ENCODE measurements at places on chromosomes 6 and 20.

DNA sequence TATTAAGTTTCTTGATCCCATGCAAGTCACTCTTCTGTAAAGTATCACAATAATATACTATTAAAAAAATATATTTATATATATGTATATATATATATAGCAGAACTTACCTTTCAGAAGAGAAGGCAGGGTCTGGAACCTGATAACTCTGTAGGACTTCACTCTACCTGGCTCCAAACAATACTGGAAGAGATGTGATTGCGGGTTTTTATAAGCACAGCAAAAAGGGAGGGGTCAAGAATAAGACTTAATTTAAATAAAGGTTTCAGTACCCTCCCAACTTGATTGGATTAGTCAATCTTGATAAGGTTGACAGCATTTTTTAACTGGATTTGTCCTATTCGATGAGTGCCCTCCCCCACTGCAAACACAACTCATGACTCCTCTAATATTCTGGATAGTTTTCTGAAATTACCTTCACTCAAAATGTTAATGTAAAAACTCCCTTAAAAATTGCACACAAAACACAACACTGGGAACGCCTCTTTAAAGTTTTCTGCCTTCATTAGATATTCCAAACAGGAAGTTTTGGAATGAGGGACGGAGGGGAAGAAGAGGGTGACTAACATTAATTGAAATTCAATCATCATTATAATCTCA, 4.0 kb upstream of the ZNF217 start:
- no peak for DNase-seq

- DNase-seq = no peak
Measured at GRCh38 chr6:5059036-5059896, 25.9 kb upstream of the PPP1R3G start.

DNA sequence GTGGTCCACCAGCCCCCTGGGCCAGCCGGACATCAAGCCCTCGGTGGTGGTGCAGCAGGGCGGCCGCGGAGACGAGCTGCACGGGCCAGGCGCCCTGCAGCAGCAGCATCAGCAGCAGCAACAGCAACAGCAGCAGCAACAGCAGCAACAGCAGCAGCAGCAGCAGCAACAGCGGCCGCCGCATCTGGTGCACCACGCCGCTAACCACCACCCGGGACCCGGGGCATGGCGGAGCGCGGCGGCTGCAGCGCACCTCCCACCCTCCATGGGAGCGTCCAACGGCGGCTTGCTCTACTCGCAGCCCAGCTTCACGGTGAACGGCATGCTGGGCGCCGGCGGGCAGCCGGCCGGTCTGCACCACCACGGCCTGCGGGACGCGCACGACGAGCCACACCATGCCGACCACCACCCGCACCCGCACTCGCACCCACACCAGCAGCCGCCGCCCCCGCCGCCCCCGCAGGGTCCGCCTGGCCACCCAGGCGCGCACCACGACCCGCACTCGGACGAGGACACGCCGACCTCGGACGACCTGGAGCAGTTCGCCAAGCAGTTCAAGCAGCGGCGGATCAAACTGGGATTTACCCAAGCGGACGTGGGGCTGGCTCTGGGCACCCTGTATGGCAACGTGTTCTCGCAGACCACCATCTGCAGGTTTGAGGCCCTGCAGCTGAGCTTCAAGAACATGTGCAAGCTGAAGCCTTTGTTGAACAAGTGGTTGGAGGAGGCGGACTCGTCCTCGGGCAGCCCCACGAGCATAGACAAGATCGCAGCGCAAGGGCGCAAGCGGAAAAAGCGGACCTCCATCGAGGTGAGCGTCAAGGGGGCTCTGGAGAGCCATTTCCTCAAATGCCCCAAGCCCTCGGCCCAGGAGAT, 1.0 kb downstream of the POU3F2 start:
- no peak for DNase-seq

GRCh38 chr20:55160037-55160436, 684.6 kb downstream of the DOK5 start:
- no peak for DNase-seq

DNA sequence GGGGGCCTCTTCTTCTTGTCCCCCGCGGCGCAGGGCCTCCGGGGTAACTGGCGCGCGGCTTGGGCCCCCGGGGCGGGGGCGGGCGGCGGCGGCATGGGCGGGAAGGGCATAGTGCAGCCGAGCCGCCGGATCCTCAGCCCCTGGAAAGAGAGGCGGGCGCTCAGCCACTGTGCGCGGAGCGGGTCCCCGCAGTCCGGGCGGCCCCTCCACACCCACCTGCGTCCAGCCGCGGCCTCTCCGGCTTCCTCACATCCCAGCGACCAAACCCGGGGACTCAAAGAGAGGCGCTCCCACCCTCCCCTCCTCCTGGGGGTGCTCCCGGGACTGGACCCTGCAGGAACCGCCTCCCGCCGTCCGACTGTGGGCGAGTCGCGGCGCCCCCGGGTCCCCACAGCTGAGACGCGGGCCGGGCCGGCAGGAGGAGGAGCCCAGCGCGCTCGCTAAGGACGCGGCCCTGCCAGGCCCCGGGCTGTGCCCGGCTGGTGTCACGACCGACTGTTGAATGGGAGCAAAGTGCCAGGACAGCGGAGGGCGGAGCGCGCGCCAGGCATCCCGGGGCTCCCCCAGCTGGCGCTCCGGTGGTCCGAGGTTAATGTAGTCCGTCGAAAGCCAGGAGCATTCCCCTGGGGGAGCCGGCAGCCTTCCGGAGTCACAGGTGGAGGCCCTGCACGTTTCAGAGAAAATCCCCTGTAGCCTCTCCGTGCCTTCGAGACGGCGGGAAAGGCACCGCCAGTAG, at the start of gene PRR18:
Gene PRR18, minus strand, starts transcription at position 360 of the 736 bp plus-strand sequence. Its CDS starts 250 bp downstream, at position 110.
- no peak for DNase-seq

GRCh38 chr6:971981-972640, 279.2 kb upstream of the EXOC2 start:
- no peak for DNase-seq
